CD4-positive, alpha-beta T cell treated with Interleukin-6 for 4 hours (primary cell): ENCODE measurements at places on chromosomes 13 and 19.

- no peak for DNase-seq
These were observed 73.1 kb downstream of the KCTD12 start for GRCh38 chr13:76813000-76813691.

- DNase-seq = no peak
These were observed 217.4 kb downstream of the DLEU7 start for GRCh38 chr13:50626101-50626547.

DNA sequence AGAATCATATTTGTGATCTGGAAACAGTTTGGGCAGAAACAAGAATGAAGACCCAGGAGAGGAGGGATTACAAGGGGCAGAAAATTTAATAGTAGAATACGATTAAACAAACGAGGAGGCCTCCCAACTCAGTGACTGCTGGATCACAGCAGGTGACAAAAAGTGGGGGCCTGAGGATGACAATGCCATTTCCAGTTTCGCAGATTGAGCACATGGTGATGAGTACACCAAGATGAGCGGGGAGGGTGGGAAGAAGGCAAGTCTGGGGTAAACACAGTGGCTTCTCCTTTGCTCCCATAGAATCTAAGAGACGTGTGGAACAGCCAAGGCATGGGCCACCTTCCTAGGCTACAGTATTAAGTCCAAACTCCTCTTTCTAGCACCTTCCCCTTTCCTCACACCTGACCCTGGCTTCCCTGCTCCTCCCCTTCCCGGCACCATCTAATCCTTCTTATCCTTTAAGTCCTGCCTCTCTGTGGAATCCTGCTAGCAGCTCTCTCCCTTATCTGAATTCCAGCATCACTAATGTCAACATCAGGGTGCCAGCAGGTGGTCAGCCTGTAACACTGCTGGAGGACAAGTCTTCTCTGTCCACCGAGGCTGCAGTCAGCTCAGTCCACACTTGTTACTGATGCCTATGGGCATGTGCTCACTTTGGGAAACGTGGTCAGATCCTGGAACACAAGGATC is 13.5 kb downstream of the ATP7B start:
- no peak for DNase-seq

- no peak for DNase-seq
These were observed 4.3 kb downstream of the CYP2B6 start for GRCh38 chr19:40995355-40995754.

- DNase-seq = no peak
These were observed 17.6 kb downstream of the PPP1R12C start for GRCh38 chr19:55099557-55100506.

GRCh38 chr13:98171900-98172589 is 5.0 kb downstream of the RNF113B start:
- DNase-seq = no peak

GRCh38 chr19:48614436-48615230 is at the start of gene FAM83E:
Gene FAM83E (minus strand): TSS chr19:48615076. CDS start chr19:48613372, 1,704 bp downstream.
- no peak for DNase-seq

- DNase-seq = peak; percentile 32
These were observed 16.3 kb downstream of the MYO9B start for GRCh38 chr19:17091758-17092333.

GRCh38 chr13:50457415-50458393 is 385.8 kb downstream of the DLEU7 start:
- DNase-seq = no peak

GRCh38 chr13:25218019-25218418 is 45.9 kb upstream of the AMER2 start:
- DNase-seq = no peak

DNA sequence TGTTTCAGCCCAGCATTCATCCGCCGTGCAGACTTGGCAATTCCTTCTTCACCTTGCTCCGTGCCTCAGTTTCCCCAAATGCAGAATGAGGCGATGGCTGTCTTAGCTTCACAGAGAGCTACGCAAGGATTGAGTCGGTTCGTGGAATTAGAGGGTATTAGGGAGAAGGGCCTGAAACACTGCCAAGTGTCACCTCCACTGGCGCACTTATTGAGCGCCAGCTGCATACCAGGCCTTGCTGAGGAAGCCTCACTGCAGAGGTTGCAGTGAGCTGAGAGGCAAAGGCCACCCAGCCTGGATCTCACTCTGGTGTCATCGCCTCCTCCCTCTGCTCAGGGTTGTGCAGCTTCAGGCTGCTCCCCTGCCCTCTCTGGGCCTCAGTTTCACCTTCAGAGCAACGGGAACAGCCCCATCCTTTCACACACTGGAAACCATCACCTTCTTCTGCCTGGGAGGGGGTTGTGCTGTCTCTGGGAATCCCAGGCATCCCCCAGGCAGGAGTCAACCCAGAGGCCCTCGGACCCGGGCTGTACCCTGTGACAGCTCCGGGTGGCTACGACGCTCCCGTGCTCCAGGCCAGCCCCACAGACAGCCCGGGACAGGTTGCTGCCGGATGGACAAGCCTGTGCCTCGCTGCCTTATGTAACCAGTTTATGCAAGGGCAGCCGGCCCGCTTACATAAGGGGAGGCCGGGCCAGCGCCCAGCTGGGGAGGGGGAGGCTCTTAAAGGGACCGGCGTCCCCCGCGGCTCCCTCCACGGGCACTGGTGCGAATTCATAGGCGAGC is 31.9 kb downstream of the NFIC start:
- DNase-seq = no peak

GRCh38 chr13:31614704-31615103 is 124.6 kb upstream of the RXFP2 start:
- no peak for DNase-seq

- no peak for DNase-seq
These were observed 118.5 kb upstream of the MIR17HG start for GRCh38 chr13:91228940-91229339.

GRCh38 chr13:78096221-78096620 is 177.6 kb upstream of the EDNRB start:
- no peak for DNase-seq

DNA sequence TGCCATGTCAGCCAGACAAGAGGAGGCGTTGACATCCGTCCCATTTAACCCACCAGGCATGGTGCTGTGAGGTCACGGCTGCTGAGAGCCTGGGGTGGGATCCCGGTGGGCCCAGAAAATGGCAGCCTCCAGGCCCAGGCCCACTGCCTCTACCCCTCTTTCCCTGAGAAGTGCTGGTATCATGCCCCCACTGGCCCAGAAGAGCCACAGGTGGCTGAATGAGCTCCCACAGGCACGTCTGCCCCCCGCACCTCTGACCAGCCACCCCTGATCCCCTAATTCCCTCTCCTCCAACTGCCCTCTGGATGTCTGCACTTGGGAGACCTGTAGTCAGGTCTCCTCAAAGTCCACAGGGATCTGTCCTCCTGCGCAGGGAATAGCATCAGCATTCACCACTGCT is 37.3 kb upstream of the KCTD15 start:
- DNase-seq = no peak

DNA sequence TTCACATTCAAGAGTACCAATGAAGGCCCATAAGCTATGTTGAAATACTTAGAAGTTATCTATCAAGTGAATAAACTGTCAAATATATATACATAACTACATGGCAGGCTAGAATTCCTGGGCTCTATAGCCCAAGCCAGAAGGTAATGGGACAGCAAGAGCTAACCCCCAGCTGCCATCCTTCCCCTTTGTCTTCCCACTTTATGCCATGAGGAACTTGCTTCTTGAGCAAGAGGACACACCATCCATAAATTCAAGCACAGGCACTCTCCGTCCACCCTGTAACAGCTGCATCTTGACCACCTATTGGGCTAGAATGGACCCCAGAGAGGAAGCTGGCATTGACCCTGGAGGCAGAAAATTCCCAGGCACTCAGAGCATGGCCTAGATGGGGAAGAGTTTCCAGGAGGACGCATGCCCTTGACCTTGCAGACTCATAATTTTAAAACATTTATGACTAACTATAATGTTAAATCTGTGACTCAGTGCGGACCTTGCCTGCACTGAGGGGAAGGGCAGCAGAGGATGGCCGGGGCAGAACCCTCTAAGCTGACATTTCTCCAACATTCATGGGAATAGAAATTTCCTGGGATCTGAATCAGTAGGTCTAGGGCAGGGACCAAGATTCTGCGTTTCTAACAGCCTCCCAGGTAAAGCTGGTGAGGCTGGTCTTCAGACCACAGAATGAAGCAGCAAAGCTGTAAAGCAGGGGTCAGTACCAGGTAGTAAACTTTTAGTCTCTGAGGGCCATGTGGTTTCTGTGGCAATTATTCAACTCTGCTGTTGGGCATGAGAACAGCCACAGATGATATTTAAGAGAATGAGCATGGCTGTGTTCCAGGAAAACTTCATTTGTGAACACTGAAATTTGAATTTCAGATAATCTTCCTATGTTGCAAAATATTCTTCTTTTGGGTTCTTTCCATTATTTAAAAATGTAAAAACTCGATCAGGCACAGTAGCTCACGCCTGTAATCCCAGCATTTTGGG is 71.4 kb upstream of the CLDN10 start:
- DNase-seq = no peak

DNA sequence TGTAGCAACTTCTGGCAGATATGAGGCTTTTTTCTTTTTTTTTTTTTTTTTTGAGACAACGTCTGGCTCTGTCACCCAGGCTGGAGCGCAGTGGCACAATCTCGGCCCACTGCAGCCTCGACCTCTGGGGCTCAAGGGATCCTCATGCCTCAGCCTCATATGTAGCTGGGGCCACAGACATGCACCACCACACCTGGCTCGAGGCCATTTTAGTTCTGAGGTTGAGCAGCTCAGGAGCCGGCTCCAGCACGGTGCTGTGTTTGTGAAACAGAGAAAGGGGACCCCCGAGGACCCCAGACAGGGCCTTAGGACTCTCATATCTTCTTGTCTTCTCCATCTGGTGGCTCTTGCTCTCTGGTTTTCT is 3.4 kb upstream of the FLT3LG start:
- DNase-seq = no peak

DNA sequence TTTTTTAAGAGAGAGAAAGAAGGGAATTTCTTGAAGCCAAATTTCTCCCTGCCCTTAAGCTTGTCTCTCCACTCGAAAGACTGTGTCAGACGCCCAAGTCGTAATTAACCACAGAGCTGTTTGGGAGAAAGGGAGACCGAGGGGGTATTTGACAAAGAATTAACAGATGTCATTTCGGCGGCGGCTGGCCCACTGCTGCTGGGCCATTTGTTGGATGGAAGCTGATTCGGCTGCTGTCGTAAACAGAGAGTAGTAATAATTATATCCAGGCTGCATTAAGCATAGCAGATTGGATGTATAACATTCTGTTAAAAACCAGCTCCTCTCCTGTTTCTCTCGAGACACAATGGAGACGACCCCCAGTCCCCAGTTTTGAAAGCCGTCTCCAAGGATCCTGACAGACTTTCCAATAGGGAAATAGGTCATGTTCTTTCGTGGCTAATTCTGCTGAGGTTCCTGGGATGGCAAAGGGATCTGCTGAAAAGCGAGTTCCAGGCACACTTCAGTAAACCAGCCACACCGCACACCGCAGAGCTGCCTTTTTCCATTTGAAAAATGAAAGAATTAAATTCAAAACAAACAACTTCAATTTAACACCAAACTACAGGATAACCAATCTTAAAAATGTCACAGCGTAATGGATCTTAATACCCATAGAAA is 71.5 kb downstream of the KCTD15 start:
- DNase-seq = no peak

GRCh38 chr19:2274185-2274711 is 7.7 kb downstream of the PEAK3 start:
- no peak for DNase-seq

DNA sequence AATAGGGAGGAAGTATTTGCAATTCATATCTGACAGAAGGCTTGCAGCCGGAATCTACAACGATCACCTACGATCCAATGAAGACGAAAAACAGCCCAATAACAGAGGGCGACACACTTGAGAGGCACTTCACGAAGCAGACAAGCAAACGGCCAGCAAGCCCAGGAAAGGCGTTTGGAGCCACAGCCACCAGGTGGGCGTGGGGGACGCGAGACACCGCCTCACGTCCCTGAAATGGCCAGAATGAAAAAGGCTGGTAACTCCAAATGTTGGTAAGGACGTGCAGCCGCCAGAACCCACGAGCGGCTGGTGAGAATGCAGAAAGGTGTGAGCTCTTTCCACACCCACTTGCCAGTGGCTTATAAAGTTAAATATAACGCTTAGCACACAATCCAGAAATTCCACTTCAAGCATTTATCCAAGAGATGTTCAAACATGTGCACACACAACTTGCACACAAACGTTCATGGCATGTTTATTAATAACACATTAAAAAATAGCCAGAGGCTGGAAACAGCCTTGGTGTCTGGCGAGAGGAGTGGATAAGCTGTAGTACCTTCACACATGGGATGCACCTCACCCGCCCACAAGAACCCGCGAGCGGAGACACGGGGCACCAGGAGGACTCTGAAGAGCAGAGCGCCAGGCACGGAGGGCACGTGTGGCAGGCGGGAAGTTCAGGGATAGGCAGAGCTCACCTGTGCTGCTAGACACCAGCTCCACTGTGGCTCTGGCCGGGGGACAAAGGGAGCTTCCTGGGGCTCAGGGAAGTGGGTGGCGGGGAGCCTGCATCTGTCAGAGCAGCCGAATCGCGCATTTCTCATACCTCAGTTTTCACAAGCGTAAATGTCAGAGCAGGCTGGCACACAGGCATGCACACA is 89.3 kb downstream of the SPACA7 start:
- DNase-seq = no peak

GRCh38 chr19:1970003-1970805 is 29.2 kb downstream of the CSNK1G2 start:
- no peak for DNase-seq

DNA sequence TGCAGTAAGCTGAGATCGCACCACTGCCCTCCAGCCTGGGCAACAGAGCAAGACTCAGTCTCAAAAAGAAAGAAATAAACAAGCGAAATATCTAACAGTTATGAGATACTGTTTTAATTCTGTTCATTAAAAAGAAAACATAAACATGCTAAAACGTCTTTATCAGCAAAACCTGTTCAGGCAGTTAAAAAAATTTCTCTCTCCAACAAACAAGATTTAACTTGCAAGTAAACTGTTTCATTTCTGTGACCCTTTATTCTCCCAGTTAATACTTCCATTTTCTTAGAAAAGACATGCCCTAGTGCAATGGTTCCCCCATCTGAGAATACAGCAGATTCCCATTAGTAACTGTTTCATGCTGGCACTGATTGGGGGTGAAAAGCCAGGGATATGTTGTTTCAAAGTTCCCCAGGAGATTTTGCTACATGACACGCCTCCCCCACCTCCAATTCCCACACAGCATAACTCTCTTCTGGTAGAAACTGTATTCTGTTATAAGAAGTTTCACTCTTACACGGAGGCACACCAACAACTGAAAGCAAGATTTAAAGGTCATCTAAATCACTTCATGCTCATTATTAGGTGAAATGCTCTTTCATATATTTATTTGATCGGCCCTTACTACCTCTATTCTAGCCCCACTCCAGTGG is 24.4 kb downstream of the ELF1 start:
- DNase-seq = no peak

DNA sequence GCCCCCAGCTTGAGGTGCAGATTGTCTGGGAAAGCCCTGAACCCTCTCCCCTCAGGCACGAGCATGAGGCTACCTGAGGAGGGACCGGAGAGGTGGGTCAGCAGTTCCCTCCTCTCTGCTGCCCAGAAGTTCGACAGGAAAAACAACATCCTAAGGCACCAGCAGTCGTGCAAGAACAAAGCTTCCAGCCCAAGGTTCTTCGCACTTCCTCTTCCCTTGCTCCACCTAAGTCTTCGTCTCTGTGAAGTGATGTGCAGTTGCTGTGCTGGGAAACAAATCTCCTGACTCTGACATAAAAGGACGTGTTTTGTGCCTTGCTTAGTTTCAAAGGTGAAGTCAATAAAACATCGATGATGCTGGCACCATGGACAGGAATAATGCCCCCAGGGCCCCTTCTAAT is 173.3 kb downstream of the USP12 start:
- no peak for DNase-seq

GRCh38 chr13:22801402-22802003 is 379.3 kb upstream of the SGCG start:
- DNase-seq = no peak

GRCh38 chr13:25766576-25766975 is 285.2 kb downstream of the SHISA2 start:
- DNase-seq = no peak
